Activated CD4-positive, alpha-beta T cell treated with anti-CD3 and anti-CD28 coated beads, Interleukin-2, amount 50 U/mL, for 24 hours (primary cell): ENCODE measurements at places on chromosomes 1 and 21.

DNA sequence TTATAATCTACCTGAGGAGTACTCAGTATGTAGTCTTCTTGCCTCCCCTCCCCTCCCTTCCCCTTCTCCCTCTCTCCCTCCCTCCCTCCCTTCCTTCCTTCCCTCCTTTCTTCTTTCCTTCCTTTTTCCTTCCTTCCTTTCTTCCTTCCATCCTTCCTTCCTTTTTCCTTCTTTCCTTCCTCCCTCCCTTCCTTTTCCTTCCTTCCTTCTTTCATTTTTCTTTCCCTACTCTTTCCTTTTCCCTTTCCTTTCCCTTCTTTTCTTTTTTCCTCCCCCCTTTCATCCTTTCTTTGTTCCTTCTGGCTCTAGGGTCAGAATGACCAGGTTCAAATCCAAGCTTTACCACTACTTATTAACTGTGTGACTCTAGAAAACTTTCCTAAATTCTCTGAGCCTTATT lies 48.5 kb upstream of the HAO2 start:
- no peak for DNase-seq

DNA sequence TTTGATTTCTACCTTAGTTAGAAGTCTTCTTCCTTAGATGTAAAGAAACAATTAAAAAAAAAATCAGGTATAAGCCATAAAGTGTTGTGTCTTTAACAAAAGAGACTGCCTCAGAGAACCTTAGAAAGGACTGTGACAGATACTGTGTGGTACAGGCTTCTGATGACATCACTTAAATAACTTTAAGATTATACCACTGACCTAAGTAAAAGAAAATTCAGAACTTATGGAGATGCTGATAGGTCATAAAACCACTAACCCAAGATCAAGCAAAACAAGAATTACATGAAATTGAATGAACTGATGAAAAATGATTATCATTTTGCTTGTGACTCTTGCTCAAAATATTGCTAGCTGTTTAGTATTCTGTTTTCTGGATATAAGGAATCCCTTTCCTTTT lies 220.8 kb downstream of the NRIP1 start:
- DNase-seq, result no peak

DNA sequence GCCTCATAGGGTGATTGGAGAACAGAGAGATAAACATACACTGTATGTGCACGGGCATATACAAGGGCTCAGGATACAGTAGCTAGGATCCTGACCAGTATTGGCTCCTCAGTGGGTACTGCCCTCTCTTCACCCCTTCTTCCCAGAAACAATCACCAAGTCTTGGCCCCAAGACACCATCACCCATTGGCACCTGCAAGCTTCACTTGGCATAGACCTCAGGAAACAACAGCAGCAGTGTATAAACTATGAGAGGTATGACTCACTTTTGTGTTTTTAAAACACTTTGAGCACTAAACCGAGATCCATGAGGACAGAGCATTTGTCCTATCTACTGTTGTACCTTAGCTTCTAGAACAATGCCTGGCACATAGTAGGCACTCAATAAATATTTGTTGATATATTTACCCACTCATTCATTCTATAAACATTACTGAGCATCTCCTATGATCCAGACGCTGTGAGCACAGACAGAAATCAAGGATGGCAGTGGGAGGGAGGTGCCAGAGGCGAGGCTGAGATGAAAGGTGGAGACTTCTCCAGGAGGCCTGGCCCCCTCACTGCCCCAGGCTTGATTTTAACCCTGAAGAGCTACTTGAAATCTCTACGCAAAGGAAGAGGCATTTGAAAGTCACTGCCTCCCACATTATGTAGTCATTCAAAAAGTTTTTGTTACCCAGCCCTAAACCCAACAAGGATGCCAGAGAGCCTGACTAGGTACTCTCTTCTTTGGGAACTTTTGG lies 95.2 kb downstream of the CAMK2N1 start:
- no peak for DNase-seq

DNA sequence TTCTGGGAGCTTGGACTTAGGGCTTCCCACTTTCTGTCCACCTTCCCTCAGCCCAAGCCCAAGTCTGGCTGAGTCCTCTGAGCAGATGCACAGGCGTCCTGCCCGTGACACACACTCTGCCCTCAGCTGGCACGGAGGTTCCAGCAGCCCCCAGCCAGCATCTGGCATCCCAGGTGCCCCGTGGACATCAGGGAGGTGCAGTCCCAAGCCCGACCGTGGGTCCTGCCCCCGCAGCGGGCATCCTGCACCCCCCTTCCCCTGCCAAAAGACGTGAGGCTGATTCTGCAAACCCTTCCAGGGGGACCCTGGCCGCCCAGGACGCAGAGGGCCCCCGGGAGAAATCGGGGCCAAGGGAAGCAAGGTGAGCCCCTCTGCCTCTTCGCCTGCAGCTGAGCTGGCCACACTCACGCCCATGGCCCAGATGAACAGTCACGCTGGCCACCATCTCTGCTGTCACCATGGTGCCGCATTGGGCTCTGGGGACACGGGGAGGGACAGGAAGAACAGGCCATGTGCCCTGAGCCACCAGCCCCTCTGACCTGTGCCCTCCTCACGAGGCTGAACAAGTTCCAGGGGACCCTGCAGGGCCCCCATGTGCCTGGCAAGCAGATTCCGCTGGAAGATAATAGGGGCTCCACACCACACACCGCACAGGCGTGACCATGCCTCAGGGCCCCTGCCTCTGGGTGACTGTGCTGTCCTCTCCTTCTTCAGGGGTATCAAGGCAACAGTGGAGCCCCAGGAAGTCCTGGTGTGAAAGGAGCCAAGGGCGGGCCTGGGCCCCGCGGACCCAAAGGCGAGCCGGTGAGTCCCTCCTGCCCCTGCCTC lies 20.6 kb downstream of the COL6A2 start:
- no peak for DNase-seq

DNA sequence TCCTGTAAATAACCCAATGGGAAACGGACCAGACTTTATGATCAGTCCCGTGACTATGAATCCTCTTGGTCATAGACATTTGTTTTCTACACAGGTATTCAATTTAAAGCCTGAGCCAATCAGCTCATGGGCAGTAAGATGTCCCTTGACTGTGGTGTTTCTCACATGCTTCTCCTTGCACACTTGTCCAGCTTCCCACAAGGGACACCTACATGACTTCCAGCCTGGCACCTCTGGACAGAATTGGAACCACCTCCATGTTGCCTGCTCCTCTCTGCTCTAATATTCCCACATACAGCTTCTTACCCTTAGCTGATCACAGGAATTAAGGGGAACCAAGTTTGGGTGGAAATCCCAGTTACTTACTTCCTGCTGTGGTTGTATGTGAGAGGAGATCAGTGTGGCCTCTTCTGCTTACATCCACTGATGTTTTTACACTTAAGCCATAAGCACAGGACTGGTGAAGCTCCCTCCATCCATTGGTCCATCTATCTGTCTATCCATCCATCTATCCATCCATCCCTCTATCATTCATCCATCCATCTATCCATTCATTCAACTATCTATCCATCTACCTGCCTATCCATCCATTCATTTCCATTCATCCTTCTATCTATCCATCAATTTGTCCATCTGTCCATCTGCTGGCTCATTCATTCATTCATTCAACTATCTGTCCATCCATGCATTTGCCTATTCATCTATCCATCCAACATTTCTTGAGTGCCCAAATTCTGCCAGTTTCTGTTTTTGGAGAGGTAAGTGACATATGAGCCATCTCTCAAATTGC lies 16.4 kb downstream of the RUNX1 start:
- DNase-seq, result no peak

- DNase-seq, result no peak
Measured at GRCh38 chr21:28579986-28580550, 412.6 kb downstream of the LTN1 start.

DNA sequence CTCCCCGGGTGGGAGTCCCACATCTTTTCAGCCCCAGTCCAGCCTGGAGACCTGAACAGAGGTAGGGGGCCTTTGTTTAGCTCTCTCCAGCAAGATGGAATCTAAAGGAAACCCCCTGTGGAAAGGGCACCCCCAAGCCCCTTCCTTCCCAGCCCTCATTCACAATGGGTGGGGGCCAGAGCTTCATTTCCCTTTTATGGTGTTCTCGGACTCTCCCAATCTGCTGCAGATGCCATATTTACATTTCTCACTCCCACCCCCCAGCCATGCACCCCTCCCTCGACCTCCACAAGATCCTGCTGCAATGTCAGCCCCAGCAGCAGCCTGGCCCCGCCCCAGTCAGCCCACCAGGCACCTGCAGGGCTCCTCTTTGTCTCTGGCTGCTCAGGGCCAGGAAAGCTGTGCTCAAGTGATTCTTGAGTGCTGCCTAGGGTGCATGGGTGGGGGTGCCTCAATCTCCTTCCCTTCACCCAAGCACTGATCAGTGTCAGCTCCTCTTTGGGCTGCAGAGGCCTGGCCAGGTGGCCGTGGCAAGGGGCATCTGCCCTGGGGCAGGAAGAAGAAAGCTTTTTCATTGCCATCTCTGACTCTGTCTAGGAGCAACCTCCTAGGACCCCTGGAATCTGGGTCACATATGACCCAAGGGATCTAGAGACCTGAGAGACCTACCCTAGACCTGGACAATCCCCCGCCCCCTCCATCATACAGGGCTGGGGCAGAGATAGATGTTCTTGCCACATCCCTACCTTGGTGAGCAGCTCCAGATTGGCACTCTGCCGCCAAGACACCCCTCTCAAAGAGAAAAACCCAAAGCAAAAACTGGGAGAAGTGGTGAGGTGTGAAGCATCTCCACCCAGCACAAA lies 1.7 kb downstream of the KIF21B start:
- DNase-seq, result no peak

GRCh38 chr1:13593511-13594131 lies 10.0 kb downstream of the PDPN start:
- no peak for DNase-seq

DNA sequence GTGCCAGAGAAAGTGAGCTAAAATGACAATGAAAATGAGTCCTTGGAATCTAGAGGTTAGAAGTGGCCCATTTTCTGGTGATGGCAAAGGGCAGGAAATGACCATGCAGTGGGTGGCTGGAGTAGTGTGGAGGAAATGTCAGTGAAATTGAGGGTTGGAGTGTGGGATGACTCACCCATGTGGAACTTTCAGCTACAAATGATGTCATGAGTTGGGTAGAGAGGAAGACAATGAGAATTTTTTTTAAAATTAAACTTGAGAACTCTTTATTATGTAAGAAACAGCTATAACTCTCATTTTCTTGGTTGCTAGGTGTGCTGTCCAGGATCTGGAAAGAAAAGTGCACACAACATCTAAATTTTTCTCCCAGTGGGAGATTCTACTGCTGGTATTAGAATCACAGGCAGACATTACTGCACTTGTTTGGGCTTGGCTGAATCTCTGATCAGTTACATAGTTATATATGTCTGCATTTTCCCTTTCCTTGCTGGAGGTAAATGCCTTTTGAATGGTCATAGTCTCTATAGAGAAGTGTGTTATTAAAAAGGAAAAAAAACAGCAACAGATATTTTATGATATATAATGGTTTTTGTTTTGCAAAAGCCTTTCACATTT lies 56.8 kb upstream of the GNG12 start:
- no peak for DNase-seq

DNA sequence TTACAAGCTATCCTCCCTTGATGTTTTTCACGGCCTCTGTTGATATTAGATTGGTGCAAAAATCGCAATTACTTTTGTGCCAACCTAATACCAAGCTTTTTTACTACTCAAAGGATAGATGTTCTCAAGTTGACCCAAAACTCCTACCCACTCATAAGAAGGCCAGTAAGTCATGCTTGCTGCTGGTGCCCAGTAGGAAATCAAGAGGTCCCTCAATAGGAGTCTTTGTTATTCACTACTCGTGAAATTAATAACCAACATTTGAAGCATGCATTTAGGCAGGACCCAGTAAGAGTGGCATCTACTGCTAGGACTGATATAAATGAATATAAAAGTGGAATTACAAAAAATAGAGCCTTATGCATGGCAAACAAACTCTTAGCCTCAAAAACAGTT lies 52.6 kb downstream of the APP start:
- no peak for DNase-seq

- DNase-seq, result no peak
Measured at GRCh38 chr21:37670883-37671282, 245.4 kb downstream of the KCNJ6 start.

DNA sequence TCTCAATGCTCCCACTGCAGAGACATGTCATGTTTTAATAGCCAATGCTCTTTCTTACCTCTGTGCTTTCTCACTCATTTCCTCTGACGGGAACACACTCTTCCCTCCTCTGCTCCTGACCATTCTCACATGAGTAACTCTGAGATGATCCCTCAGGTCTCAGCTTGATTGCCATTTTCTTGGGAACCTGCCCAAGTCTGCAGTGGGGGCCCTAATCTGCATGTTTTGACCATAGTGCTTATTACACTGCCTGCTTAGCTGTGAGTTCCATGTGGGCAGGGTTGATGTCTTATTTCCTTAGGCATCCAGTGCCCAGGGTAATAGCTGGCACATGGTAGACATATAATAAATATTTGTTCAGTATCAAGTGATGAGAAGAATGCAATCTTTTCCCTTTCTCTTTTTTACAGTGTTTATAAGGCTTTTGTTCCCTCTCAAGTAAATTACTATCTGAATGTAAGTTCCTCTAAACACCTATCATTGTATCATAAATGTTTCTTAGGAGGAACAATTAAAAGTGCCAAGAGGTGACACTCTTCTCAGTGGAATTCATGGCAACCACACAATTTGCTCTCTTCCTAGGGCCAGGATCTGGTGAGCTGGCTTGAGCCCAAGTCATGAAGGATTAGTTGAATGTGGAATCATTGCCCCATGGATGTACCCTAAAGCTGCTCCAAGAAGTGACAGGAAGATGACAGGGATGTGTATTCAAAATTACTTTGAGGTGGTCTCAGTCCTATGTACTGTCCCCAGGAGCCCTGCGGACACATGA lies 485.4 kb upstream of the USP24 start:
- DNase-seq, result no peak

GRCh38 chr21:28737674-28738419 lies 254.8 kb downstream of the LTN1 start:
- DNase-seq, result no peak

DNA sequence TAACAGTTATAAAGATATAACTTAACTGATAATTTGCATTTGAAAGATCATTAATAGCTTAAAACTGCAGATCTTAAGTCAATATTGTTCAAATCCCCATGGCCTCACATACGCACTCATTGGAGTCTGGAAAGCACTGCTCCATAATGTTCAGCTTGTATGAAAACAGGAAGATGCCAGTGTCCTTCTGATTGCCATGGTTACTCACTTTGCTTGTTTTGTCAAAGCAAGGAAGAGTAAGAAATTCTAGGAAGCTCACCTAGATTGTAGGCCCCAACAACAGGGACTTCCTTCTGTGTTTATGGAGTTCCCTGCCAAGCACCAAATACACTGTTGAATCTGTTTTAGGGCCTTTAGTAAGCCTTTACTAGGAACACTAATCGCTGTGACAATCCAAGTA lies 10.9 kb downstream of the GAS5 start:
- no peak for DNase-seq
